ENCODE measurements at places on chromosomes 16 and 17. TPM values are rescaled to one million over a fixed set of nuclear protein-coding genes. Genes with fewer than 3 reads are reported as not detected.

Gene OXLD1
- 20.9 TPM for polyA plus RNA-seq

Gene DOC2A
- 4.2 TPM for polyA plus RNA-seq

- no peaks in the 10 kb centered on the region for H3K36me3 ChIP-seq
- no peak overlapping the region for H3K4me3 ChIP-seq
- DNase-seq: no peak
- H3K27ac ChIP-seq: no peak overlapping the region
These were observed 264.6 kb upstream of the KCNJ16 start for GRCh38 chr17:69810326-69810965.

DNA sequence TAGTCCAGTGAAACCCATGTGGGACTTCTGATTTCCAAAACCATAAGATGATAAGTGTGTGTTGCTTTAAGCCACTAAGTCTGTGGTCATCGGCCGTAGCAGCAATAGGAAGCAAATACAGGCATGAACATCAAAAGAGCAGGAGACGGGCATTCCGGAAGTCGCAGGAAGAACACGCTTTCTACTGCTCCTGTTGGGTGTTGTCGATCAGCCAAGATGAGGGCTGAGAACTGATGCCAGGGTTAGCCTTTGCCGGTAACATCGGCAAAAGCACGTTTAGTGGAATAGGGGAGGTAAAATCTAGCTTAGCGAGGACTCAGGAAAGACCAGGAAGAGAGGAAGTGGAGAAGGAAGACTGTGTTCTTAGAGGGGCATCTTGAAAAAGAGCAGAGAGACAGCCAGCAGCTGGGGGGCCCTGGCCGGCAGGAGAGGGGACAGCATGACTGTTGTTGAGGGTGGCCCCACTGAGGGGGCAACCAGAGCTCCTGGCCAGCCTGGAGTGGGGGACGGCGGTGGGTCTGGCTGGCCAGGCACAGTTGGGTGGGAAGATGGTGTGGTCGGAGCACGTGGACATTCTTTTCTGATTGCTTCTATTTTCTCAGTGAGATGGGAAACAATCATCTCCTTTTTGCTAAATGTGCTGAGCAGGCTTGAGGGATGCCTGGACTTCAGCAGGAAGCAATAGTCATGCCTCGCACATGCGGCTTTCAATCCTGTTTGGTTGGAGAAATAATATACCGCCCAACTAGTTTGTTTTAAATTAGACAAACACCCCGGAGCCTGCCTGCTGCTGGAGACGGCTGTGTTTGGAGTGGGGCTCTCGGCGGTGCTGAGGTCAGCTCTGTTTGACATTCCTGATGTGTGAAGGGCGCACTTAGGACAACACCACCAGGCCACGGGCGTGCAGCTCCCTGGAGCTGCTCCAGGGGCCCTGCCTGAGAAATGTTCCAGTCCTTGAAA, 109.9 kb downstream of the METRNL start:
- H3K36me3 ChIP-seq: no peaks in the 10 kb centered on the region
- H3K27ac ChIP-seq: peak overlapping the region; percentile 47
- no peak overlapping the region for H3K4me3 ChIP-seq
- peak; percentile 44 for DNase-seq
- no peaks in the 10 kb centered on the region for H3K4me1 ChIP-seq
- H3K27me3 ChIP-seq: peaks cover 3% of the 10 kb centered on the region

DNA sequence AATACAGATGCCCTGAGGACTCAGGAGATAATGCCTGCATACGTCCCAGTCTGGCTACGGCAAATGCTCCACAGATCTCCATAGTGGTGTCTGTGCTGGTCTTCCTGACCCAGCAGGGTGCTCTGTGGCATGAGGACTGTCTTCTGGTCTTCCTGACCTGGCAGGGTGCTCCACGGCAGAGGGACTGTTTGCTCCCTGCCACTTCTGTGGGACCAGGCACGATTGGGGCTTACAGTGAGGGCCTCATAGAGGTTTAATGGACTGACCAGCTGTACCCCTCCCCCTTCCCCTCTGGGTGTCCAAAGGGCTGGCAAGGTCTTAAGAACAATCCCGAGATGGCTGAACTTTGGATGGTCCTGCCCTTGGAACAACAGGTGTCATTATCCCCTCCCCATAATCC, 123.1 kb downstream of the C16orf78 start:
- no peaks in the 10 kb centered on the region for H3K4me1 ChIP-seq
- DNase-seq: no peak
- H3K36me3 ChIP-seq: peaks cover 2% of the 10 kb centered on the region
- H3K4me3 ChIP-seq: no peak overlapping the region

- peaks cover 55% of the 10 kb centered on the region for H3K36me3 ChIP-seq
These were observed 16.7 kb downstream of the IL34 start for GRCh38 chr16:70662991-70663523.

DNA sequence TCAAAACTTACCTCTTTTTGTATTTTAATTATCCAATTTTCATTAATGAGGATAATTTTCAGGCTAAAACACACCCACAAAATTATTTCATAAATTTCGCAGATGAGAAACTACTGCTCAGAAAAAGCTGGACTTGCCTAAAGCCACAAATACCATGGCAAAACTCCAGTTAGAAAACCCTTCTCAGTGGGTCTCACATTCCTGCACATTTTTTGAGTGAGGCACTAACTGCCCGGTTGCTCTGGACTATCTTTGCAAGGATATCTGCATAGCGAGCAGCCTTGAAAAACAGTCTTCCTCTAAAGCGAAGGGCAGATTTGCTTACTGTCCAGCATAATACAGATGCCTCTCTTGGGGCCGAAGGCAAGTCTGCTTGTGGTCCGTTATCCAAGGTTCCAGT, 9.8 kb downstream of the MPHOSPH6 start:
- no peaks in the 10 kb centered on the region for H3K27me3 ChIP-seq
- DNase-seq: no peak
- H3K36me3 ChIP-seq: peaks cover 39% of the 10 kb centered on the region
- H3K4me1 ChIP-seq: no peaks in the 10 kb centered on the region
- H3K27ac ChIP-seq: no peak overlapping the region

DNA sequence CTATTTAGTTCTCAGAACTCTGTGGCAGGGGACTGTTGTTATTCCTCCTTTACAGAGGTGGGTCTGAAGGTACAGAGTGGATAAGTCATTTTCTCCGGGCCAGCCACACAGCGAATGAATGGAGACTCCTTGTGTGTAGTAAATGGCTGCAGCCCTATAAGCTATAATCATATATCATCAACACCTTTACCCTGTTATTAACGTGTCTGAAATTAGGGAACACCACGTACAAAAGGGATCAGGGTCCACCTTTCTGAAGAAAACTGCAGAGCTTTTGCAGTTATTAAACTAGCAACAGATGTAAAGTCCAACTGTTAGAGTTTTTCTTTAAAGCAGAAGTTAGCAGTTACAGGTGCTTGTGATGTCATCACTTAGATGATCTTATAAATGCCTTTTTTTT, 696.7 kb downstream of the MAF start:
- peaks cover 18% of the 10 kb centered on the region for H3K4me1 ChIP-seq
- peak overlapping the region; percentile 84 for H3K27ac ChIP-seq
- no peak overlapping the region for H3K4me3 ChIP-seq
- DNase-seq: peak; percentile 77
- no peaks in the 10 kb centered on the region for H3K36me3 ChIP-seq
- H3K27me3 ChIP-seq: no peaks in the 10 kb centered on the region

- peaks cover 32% of the 10 kb centered on the region for H3K27me3 ChIP-seq
- H3K36me3 ChIP-seq: peaks cover 49% of the 10 kb centered on the region
- peaks cover 3% of the 10 kb centered on the region for H3K4me1 ChIP-seq
- DNase-seq: no peak
These were observed 3.2 kb downstream of the B3GNT9 start for GRCh38 chr16:67147437-67148140.

DNA sequence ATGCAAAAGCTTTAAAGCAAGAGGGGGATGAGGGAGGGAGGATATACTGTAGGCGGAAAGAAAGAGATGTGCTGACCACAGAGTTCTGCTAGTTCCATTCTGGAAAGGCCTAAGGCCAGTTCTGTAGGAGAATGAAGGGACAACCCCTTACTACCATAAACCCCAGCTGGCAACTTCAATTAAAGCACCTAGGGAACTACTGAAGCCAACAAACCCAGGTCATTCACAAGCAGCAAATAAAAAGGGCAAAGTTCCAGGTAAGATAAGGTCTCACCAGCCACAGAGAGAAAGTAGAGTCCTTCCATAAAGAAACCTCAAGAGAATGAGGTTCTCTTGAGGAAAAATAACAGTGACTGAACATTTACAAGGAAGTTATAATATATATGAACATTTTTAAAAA, 12.8 kb downstream of the TERF2 start:
- H3K4me1 ChIP-seq: peaks cover 12% of the 10 kb centered on the region
- no peak overlapping the region for H3K27ac ChIP-seq
- H3K36me3 ChIP-seq: peaks cover 33% of the 10 kb centered on the region

Data from large intestine (tissue), 12 donors.